ENCODE measurements at places on chromosomes 11 and 22.

DNA sequence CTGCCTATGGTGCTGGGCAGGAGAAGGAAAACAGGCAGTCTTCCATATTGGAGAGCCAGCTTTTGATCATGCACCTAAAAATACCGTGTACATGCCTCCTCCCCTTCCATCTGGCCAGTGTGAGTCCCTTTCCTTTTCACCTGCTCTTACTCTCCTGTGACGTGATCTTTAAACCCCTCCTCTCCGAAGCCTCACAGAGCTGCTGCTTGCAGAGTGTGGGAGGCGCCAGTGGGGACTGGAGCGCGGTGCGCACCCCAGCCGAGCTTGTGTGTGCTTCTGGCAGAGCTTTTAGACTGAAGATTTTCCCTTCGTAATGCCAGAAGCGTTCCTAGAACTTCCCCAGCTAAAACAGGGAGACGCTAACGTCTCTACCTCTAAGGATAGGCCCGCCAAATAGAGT, 29.8 kb downstream of the MUC6 start:
- no peak for DNase-seq

GRCh38 chr11:129143335-129143734, 48.8 kb downstream of the ARHGAP32 start:
- no peak for DNase-seq

DNA sequence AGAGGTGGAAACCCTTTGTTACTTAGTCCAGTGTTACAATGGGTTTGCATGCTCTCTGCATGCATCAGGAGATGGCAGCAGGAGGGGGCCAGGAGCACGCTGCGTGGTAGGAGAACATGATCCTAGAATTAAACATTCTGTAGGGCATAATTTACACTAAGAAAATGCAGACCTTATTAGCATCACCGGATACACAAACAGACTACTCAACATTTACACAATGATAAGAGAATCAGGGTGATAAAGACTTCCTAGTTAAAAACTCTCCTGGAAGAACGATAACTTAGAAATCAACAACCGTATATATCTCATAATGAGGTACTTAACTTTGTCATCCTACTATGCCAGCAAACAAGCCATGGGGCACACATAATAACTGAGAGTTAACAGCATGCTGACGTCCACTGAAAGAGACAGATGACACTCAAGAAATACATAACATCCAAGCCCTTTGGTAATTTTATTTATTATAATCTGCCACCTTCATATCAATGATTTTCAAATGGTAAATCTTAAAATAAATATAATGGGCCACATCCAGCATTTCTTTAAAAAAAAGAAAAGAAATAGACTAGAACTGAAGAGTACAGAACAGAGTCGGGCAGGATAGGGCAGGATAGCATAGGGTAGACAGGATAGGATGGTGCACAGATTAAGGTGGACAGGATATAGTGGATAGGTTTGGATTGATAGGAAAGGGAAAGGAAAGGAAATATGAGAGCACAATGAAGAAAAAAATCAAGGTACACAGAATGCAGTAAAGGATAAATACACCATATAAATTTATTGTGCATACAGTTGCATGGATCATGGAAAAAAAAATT, 27.5 kb downstream of the CADM1 start:
- DNase-seq, result no peak

DNA sequence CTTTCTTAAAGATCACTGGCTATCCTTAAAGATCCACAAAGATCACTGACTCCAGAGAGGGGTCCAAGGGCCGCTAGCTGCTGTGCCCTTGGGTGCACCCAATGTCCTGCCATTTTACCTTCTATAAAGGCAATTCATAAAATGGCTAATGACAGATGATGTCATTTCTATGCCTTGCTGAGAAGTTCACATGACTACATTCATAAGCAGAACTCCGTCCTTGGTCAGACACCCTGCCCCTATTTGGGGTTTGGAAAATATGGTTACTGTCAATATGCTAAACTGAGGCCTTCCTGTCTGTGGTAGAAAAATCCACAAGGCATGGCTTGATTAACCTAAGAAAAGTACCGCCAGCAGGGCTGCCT, 60.9 kb upstream of the BMAL1 start:
- DNase-seq, result no peak

DNA sequence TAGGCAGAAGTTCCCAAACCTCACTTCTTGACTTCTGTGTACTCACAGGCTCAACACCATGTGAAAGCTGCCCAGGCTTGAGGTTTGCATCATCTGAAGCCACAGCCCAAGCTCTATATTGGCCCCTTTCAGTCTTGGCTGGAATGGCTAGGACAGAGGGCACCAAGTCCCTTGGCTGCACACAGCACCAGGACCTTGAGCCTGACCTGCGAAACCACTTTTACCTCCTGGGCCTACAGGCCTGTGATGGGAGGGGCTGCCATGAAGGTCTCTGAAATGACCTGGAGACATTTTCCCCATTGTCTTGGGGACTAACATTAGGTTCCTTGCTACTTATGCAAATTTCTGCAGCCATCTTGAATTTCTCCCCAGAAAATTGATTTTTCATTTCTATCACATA, 288.3 kb upstream of the ZC3H12C start:
- DNase-seq, result no peak

GRCh38 chr22:27557286-27558008, 244.1 kb downstream of the MN1 start:
- no peak for DNase-seq

GRCh38 chr11:118834427-118835028, 43.6 kb upstream of the DDX6 start:
- no peak for DNase-seq

Data from cortex of kidney (tissue), 1 donor.